ENCODE measurements at places on chromosomes 16 and 17. TPM values are rescaled to one million over a fixed set of nuclear protein-coding genes. Genes with fewer than 3 reads are reported as not detected.

DNA sequence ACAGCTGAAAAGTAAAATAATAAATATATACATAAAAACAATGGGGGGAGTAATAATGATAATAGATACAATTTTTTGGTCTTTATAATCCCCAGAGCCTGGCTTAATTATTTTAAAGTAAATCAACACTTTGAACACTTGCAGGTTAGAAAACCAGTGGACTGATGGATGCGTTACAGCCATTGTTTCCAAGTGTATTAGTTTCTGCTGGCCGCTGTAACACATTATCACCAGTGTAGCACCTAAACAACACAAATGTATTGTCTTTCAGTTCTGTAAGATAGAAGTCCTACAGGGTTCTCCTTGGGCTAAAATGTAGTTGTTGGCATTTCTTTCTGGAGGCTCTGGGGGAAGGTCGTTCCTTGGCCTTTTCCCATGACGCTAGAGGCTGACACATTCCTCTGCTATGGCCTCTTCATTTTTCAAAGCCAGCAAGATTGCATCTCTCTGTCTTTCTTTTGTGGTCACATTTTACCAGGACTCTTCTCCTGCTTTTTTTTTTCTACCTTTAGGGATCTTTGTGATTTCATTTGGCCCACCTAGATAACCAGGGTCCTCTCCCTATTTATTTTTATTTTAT is 116.8 kb downstream of the WWOX start:
- H3K4me1 ChIP-seq, result no peaks in the 10 kb centered on the region
- H3K27me3 ChIP-seq, result no peaks in the 10 kb centered on the region
- no peak for DNase-seq
- H3K27ac ChIP-seq, result no peak overlapping the region

DNA sequence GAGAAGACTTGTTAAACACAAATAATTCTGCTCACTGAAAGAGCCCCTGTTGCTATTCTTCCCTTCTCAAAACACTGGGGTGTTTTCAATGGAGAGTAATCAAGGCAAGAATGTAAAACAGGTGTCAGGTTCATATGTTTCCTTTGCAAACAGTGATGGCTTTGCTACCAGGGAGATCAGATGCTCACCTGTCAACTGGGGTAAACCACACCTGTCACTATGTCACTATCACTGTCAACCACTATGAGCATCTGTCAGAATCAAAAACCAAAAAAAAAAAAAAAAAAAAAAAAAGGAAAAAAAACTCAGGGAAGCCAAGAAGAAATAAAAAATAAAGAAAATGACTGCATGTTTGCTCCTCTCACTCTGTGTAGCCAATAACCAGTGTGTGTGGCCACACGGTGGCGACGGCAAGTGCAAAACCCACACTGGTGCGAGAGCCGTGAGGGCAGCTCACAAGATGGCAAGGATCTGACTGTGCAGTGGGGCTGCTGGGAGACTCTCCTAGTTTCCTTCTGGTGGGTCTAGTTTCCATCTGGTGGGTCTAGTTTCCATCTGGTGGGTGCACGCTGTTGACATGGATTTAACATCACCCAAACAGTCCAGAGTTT is 22.7 kb downstream of the USP22 start:
- H3K4me3 ChIP-seq, result no peak overlapping the region
- H3K36me3 ChIP-seq, result peaks cover 59% of the 10 kb centered on the region
- DNase-seq, result no peak
- H3K27me3 ChIP-seq, result no peaks in the 10 kb centered on the region
- peaks cover 37% of the 10 kb centered on the region for H3K4me1 ChIP-seq

Gene UBALD1
- total RNA-seq, result 21.3 TPM

DNA sequence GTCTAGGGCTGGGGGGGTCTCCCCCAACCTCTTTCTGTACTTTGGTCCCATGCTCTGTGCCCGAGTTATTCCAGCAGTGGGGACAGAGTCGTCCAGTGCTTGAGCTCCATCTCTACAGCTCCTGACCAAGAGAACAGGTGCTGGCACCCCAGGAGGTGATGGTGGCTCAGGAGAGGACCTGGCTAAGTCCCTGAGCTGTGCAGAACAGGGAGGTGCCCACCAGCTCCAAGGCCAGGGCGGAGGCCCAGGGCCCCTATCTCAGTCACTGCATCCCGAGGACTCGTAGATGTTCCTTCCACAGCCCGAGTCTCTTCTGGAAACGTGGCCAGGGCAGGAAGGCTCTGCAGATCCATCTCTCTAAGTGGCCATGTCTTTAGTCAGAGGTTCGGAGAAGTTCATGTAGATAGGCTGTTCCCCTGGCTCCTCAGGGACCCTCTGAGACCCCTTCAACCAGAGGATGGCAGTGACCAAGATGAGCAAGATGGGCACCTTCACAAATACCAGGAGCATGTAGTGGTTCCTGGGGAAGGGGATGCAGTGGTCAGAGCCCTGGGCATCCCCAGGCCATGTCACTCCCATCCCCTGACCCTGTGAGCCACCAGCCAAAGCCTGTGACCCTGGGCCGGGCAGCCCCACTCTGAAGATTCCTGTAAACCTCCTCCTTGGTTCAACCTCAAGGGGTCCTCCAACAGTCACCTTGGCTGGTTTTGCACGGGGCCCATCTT is 8.7 kb downstream of the CD300LB start:
- peaks cover 4% of the 10 kb centered on the region for H3K36me3 ChIP-seq
- H3K4me3 ChIP-seq, result no peak overlapping the region
- peaks cover 5% of the 10 kb centered on the region for H3K4me1 ChIP-seq
- DNase-seq, result no peak
- H3K27me3 ChIP-seq, result peaks cover 51% of the 10 kb centered on the region
- H3K27ac ChIP-seq, result no peak overlapping the region

DNA sequence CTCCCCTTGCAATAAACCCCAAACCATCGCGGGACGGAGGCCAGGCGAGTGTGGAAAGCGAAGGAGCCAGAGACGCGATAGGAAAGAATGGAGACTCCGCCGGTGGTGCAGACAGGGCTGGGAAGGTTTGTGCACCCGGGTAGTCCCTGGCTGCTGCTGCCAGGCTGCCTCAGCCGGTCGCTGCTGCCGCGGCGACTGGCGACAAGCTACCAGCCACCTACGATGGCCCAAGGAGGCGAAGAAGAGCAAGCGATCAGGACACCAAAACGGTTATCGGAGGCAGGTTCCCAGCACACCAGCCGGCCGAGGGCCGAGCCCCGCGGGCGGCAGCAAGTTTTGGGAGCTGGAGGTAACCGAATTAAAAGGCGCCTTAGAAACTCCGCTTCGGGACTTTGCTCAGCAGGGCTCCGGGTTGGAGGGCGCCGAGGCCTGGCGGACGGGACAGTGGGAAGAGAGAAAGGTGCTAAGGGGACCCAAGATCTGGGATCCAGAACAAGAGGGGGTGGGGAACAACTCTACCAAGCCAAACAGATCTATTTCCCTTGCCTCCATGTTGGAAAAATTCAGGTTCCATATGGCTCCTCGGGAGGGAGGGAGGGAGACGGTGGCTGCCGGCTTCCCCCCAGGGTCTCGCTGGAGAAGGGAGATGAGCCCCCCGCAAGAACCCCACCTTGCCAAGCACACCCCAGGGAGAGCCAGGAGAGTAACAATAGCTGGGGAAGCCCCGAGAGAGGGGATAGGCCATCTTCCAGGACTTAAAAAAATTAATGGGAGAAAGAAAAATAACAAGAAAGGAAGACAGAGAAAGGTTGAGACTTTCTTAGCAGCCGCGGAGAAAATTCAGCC is 9.7 kb upstream of the HOXB2 start:
- no peak for DNase-seq
- H3K36me3 ChIP-seq, result no peaks in the 10 kb centered on the region
- no peak overlapping the region for H3K27ac ChIP-seq
- peaks cover 28% of the 10 kb centered on the region for H3K27me3 ChIP-seq
- H3K4me3 ChIP-seq, result peak overlapping the region; percentile 82

Gene ARMC7
- total RNA-seq, result 6.6 TPM

Gene AHSP
- total RNA-seq, result not detected

- no peaks in the 10 kb centered on the region for H3K36me3 ChIP-seq
- H3K4me1 ChIP-seq, result no peaks in the 10 kb centered on the region
- H3K27ac ChIP-seq, result no peak overlapping the region
These were observed 26.3 kb upstream of the CDC42EP4 start for GRCh38 chr17:73338050-73338521.

Data from activated naive CD8-positive, alpha-beta T cell treated with anti-CD3 and anti-CD28 coated beads for 36 hours (primary cell).